Upper lobe of right lung (tissue), 1 donor: ENCODE measurements at places on chromosomes 1 and 21.
A peak's percentile ranks its signal among the peaks of the same experiment; 100 is the strongest.

DNA sequence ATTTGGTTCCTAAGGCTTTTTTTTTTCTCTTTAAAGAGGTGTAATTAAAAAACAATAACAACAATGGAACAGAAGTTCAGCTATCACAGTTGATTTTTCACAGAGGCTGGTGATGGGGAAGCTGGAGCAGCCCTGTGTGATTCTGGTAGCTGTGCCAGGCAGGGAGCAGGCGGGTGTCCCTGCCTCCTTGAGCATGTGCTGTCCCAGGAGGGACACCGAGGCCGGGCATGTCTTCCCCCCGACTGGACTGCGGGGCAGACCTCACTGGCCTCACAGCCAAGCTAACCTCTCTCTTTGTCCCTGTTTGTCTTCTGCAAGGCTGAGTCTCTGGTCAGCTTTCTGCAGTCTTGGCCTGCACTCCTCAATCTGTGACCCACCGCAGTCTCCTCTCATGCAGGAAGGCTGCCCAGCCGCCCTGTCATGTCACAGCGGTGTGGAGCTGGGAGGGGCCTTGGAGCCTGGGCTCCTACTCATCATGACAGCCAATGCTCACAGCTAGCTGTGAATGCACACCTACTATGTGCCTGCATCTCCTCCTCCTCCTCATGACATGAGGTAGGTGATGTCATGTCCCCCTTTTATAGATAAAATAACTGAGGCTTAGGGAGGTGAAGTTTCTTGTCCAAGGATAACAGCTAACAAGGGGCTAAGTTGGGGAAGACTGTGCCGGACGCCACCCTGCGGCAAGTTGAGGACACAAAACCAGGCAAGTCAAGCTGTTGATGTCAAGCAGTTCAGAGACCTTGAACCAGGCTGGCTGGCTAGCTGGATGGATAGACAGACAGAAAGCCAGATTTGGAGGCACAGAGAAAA lies 10.3 kb upstream of the ACTL8 start:
- peaks cover 9% of the 10 kb centered on the region for H3K27me3 ChIP-seq
- H3K36me3 ChIP-seq: no peaks in the 10 kb centered on the region
- no peaks in the 10 kb centered on the region for H3K4me1 ChIP-seq
- no peak for DNase-seq
- H3K4me3 ChIP-seq: no peak overlapping the region
- no peak overlapping the region for H3K27ac ChIP-seq

DNA sequence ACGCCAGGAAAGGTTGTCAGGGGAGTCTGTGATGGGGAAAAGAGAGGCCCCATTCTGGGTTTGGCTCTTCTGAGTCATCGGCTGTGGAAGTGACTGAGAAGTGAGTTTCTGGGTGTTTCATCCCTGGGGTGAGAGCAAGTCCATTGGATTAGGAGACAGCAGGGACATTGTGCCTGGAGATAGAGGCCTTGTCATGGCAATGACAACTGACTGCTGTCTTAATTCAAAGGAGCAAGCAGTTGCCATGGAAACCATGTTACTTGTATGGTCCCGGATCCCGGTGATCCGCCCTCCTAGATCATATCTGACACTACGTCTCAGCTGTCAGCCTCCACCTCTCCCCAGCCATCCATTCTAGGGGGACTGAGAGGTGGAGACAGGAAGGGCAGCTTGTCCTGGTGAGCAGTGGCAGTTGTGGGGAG lies 34.4 kb downstream of the KIAA0040 start:
- H3K4me3 ChIP-seq: no peak overlapping the region
- no peaks in the 10 kb centered on the region for H3K4me1 ChIP-seq
- DNase-seq: no peak
- peaks cover 4% of the 10 kb centered on the region for H3K27me3 ChIP-seq
- no peak overlapping the region for H3K27ac ChIP-seq
- H3K36me3 ChIP-seq: peaks cover 44% of the 10 kb centered on the region

DNA sequence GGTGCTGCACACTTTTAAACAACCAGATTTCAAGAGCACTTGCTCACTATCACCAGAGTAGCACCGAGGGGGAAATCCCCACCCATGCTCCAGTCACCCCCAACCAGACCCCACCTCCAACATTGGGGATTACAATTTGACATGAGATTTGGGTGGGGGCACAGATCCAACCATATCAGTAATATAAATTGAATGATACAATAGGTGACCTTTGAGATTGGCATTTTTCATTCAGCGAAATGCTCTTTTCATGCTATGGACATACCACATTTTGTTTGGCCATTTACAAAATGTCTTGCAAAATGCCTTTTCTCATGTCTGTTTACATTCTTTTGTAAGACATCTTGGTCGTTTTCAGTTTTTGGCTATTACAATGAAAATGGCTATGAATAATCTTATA lies 23.9 kb downstream of the RYR2 start:
- no peak overlapping the region for H3K4me3 ChIP-seq
- no peaks in the 10 kb centered on the region for H3K36me3 ChIP-seq
- no peak for DNase-seq
- no peak overlapping the region for H3K27ac ChIP-seq
- no peaks in the 10 kb centered on the region for H3K27me3 ChIP-seq

DNA sequence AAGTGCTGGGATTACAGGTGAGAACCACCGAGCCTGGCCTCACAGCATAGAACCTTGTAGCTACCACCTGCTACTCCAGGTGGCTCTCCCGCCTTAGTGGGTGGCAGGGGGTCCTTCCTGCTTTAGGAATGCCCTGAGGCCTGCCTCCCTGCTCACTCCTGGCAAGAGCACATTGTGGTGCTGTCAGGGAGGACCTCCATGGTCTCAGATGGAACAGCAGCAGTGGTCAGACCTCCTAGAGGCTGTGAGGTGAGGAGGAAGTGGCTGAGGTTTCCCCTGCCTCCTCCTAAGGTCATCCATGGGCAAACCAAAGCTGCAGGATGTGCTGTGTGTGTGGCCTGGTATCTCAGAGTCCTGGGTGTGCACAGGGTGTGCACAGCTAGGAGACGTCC lies 6.7 kb downstream of the SOX13 start:
- no peaks in the 10 kb centered on the region for H3K27me3 ChIP-seq
- no peaks in the 10 kb centered on the region for H3K36me3 ChIP-seq
- H3K27ac ChIP-seq: peak overlapping the region; percentile 91
- H3K4me3 ChIP-seq: peak overlapping the region; percentile 10

DNA sequence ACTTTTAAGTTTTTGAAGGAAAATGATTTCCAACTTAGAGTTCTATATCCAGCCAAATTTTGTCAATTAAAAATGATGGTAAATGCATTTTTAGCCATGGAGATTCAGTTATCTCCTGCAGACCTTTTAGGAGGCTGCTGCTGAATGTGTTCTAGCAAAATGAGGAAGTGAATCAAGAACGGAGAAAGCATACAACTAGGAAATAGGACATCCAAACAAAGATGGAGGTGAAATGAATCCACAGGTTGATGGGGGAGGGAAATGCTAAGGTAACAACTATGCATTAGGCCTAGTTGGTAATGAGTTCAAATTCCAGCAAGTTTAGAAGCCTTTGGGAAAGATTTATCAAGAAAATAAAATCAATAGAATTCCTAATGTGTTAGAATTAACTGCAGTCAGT lies 80.5 kb downstream of the FNBP1L start:
- H3K27ac ChIP-seq: no peak overlapping the region
- no peak for DNase-seq
- H3K27me3 ChIP-seq: no peaks in the 10 kb centered on the region
- H3K36me3 ChIP-seq: peaks cover 10% of the 10 kb centered on the region

- no peak for DNase-seq
- no peak overlapping the region for H3K4me3 ChIP-seq
- no peaks in the 10 kb centered on the region for H3K36me3 ChIP-seq
Measured at GRCh38 chr1:200005165-200005564, 22.3 kb upstream of the NR5A2 start.

GRCh38 chr1:161076410-161076809 lies 6.7 kb upstream of the ARHGAP30 start:
- no peaks in the 10 kb centered on the region for H3K36me3 ChIP-seq
- no peak overlapping the region for H3K4me3 ChIP-seq
- no peak overlapping the region for H3K27ac ChIP-seq

DNA sequence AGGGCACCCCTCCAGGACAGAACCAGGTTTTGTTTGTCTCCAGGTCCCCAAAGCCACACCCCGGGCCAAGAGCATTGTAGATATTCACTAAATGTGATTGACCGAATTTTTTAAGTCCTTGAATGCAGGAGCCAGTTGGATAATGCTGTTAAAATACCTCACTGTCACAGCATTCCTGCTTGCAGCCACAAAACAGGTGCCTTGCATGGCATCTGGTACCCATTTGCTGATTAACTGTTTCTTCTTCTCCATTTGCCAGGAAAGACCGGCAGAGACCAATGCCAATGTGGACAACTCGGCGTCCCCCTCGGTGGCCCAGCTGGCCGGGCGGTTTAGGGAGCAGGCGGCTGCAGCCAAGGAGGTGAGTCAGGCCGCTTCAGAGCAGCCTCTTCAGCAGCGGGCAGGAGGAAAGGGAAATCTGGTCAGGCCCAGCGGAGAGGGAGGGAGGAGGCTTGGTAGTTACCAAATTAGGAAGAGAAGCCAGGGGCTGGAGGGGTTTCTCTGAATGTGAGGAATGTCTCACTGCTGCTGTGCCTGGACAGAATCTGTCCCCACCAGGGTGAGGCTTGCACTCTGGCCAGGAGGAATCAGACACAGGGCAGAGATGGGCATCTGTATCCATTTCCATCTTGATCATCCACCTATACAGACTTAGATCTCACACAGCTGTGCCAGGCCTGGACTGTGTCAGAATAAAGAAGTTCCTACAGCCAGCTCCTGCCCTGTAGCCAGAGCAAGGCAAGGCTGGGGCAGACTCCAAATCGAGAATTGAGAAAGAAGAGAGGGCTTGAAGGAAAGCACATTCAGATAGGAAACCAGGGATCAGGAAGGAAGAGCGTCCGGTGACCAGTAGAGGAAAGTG lies 37.9 kb upstream of the MPZL1 start:
- peaks cover 18% of the 10 kb centered on the region for H3K4me1 ChIP-seq
- DNase-seq: peak; percentile 82
- H3K27ac ChIP-seq: no peak overlapping the region
- H3K4me3 ChIP-seq: no peak overlapping the region
- H3K36me3 ChIP-seq: no peaks in the 10 kb centered on the region

DNA sequence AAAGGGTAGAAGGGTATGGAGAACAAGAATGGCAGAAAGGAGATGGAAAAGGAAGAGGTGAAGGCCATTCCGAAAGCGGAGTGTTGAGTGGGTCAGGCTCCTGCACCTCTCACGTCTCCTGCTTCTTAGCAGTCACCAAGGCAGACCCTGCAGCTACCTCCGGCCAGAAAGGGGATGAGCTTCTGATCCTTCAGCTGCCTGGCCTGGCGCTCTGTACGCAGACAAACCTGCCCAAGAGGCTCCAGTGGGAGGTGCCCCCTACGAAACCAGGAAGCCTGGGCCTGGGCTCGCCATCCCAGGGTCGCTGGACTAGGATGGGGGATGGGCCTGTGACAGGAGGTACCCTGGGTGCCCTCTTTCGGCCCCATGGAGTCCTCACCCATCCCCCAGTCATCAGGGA lies 3.0 kb downstream of the GPR61 start:
- H3K4me1 ChIP-seq: peaks cover 13% of the 10 kb centered on the region
- H3K27me3 ChIP-seq: no peaks in the 10 kb centered on the region
- no peak overlapping the region for H3K27ac ChIP-seq
- no peaks in the 10 kb centered on the region for H3K36me3 ChIP-seq

DNA sequence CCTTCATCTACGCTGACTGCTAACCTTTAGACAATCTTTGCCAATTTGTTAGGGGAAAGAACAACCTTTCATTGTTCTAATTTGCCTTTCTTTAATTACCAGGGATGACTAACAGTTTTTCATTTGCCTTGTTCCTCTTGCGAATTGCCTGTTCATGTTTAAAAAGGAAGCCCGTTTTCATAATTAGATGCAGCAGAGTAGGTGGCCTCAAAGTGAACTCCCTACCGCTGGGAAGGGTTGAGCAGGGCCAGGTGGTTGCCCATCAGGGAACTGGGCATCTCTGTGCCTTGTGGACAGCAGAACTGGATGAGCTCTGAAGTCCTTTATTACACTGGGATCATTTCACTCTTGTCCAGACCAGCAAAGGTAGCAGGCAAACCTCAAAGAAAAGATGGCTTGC lies 59.0 kb downstream of the HIVEP3 start:
- H3K27ac ChIP-seq: no peak overlapping the region
- no peaks in the 10 kb centered on the region for H3K4me1 ChIP-seq
- no peak overlapping the region for H3K4me3 ChIP-seq

- peaks cover 15% of the 10 kb centered on the region for H3K4me1 ChIP-seq
- no peak for DNase-seq
- H3K36me3 ChIP-seq: no peaks in the 10 kb centered on the region
- no peaks in the 10 kb centered on the region for H3K27me3 ChIP-seq
- H3K4me3 ChIP-seq: no peak overlapping the region
Measured at GRCh38 chr1:23148084-23148483, 20.6 kb downstream of the LUZP1 start.
